Stimulated activated CD4-positive, alpha-beta T cell treated with anti-CD3 and anti-CD28 coated beads, Interleukin-1b, Interleukin-23, amount 100 ng/mL, for 24 hours (primary cell): ENCODE measurements at places on chromosomes 11 and 22.

- DNase-seq, result no peak
Observed at GRCh38 chr22:26477341-26477731, 6.2 kb downstream of the HPS4 start.

DNA sequence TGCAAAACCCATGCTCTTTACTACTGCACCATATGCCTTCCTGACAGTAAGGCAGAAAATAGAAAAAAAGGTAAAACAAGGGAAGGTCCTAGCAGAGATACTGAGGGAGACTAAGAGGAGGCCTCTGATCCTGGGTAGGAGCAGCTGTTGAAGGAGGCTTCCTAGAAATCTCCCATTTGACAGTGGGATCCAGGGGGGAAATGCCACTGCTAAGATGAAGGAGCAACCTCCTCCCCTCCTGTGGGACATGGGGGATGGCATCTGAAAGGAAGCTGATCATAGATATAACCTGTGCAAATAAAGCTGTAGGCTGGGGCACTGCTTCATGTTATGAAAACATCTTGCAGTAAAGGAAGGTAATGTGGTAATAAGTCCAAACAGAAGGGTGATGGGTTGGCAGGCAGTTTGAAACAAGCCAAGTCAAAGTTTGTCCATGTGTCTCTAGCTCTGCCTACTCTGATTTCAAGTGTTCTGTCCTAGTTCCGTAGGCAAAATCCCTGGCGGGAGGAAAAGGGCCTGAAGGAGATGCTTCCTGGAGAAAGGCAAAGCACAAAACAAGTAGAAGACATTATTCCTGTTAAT lies 86.7 kb upstream of the EED start:
- no peak for DNase-seq

DNA sequence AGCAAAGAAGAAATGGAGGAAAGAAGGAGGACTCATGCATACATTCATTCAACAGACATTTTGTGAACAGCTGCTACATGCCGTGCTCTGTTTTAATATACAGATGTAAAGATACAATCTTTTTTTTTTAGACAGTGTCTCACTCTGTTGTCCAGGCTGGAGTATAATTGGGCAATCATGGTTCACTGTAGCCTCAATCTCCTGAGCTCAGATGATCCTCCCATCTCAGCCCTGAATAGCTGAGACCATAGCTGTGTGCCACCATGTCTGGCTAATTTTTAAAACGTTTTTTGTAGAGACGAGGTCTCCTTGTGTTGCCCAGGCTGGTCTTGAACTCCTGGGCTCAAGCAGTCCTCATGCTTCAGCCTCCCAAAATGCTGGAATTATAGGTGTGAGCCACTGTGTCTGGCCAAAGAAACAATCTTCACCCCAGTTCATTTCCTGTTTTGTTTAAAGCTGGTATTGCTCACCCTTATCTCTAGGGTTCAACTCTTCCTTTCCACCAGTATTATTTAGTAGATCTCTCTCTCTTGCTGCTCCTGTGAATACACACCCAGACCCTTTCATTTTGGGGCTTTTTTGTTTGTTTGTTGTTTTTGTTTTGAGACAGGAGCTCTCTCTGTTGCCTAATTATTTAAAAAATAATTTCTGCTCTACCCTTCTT lies 69.8 kb downstream of the RNF169 start:
- no peak for DNase-seq

GRCh38 chr22:34236527-34236926 lies 316.3 kb upstream of the LARGE1 start:
- DNase-seq, result no peak

- DNase-seq, result no peak
Observed at GRCh38 chr11:104095791-104096190, 59.4 kb downstream of the DDI1 start.

DNA sequence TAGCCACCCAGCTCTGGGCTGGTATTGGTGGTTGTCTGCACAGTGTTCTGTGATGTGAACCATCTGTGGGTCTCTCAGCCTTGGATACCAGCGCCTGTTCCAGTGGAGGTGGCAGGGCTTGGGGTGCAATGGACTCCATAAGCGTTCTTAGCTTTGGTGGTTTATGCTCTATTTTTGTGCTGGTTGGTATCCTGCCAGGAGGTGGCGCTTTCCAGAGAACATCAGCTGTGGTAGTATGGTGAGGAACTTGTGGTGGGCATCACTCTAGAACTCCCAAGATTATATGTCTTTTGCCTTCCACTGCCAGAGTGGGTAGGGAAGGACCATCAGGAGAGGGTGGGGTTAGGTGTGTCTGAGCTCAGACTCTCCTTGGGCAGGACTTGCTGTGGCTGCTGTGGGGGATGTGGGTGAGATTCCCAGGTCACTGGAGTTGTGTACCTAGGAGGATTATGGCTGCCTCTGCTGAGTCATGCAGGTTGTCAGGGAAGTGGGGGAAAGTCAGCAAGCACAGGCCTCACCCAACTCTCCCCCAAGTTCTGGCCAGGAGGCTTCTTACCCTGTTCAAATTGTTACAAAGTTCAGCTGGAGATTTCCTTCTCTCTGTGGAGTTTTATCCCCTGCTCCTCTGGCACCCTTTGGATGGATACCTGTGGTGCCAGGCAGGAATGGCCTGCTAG lies 47.2 kb downstream of the MRGPRX2 start:
- no peak for DNase-seq
